ENCODE measurements at places on chromosomes 5 and 9. TPM values are rescaled to one million over a fixed set of nuclear protein-coding genes. Genes with fewer than 3 reads are reported as not detected.

The ST8SIA4 gene
- 73.7 TPM for total RNA-seq

The SPATA31E1 gene
- total RNA-seq = not detected

The C9orf50 gene
- total RNA-seq = not detected

The PALM2AKAP2 gene
- total RNA-seq = 3.5 TPM

The TMEM252 gene
- total RNA-seq = not detected

The PCDHB9 gene
- total RNA-seq = not detected

The POLE3 gene
- total RNA-seq = 35.5 TPM

The NR6A1 gene
- total RNA-seq = 0.98 TPM

The NOL8 gene
- total RNA-seq = 62.7 TPM

The CNTFR gene
- not detected for total RNA-seq

The TMEM38B gene
- total RNA-seq = 13.5 TPM

The SLC34A1 gene
- total RNA-seq = 1.1 TPM

The AK8 gene
- not detected for total RNA-seq

The MFAP3 gene
- total RNA-seq = 16.1 TPM

The OLFM1 gene
- not detected for total RNA-seq

The MARCOL gene
- not detected for total RNA-seq

The BTNL3 gene
- total RNA-seq = not detected

The SMIM33 gene
- total RNA-seq = 0.54 TPM

The LSM11 gene
- total RNA-seq = 8.4 TPM

The GPR151 gene
- not detected for total RNA-seq

The DYNC2I2 gene
- total RNA-seq = 39.8 TPM

The SLC22A5 gene
- total RNA-seq = 3.2 TPM

The ADAMTS6 gene
- 1.4 TPM for total RNA-seq

The PCSK1 gene
- not detected for total RNA-seq

The PCDHGA11 gene
- total RNA-seq = 0.09 TPM

The FANCC gene
- 8.8 TPM for total RNA-seq

The CCNI2 gene
- total RNA-seq = 1.2 TPM

The FBP1 gene
- total RNA-seq = 0.85 TPM

The GNPDA1 gene
- 35.8 TPM for total RNA-seq

The F2RL2 gene
- total RNA-seq = not detected

The PLCXD3 gene
- total RNA-seq = not detected

The SNCAIP gene
- not detected for total RNA-seq

The WNT8A gene
- not detected for total RNA-seq

The CEL gene
- 4.2 TPM for total RNA-seq

The KCNIP1 gene
- not detected for total RNA-seq

The CCNH gene
- total RNA-seq = 59.0 TPM

The IFNA2 gene
- not detected for total RNA-seq

The ZSWIM6 gene
- total RNA-seq = 3.2 TPM
